Stimulated activated CD8-positive, alpha-beta memory T cell treated with anti-CD3 and anti-CD28 coated beads, Interleukin-15, amount 100 ng/mL, for 48 hours (primary cell): ENCODE measurements at places on chromosomes 5 and 9.

- no peak for DNase-seq
Observed at GRCh38 chr5:118405650-118406061, 582.7 kb downstream of the DTWD2 start.

DNA sequence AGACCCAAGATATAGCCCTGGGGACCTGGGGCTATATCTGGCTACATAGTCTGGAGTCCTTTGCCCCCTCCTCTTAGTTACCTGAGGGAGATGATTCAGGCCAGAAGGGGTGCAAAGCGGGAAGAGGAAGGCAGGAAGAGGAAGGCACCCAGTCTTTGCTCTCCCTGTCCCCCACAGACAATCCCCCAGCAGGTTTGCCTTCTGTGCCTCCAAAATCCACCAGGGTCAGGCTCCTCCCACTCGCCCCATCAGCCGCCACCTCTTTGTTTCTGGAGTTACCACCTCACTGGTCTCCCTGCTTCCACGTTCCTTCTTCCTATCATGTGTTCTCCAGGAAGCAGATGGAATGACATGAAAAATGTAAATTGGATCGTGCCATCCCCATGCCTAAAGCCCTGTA is 31.2 kb upstream of the FABP6 start:
- no peak for DNase-seq

DNA sequence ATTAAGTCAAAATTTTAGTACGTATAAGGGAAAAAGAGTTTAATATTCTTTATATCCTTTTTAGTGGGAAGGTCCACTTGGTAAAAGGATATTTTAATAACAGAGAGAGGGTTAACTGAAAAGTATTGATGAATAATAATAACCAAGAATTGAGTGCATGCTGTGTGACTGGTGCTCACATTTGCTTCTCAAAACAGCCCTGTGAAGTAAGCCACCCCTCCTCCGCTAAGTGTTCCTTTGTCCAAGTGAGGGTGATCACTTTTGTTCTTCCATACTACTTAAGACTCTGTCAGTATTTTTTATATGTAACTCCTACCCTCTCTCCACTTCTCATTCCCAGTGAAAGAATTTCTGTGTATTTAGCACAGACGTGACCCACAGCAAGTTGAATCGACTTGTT is 51.5 kb downstream of the SLC44A1 start:
- DNase-seq: no peak

- peak; percentile 29 for DNase-seq
Observed at GRCh38 chr5:138603249-138603920, 28.2 kb upstream of the HSPA9 start.

DNA sequence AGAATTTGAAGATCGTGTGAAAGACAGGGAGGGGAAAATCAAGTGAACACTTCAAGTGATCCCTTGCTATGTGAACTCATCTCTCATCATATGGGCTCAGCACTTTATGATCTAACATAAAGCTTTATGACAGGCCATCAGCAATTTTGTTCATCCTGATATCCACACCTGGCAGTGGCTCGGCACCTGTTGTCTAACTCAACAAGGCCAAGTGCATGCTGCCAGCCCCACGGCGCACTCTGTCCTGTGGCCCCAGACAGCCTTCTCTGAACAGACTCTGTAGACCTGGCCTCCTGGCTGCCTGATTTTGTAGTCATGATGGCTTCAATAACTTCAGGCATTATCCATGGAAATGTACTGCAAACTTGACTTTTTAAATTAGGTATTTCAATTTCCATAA is 106.3 kb downstream of the MEF2C start:
- DNase-seq: no peak

GRCh38 chr5:64632251-64632650 is 58.1 kb upstream of the SHISAL2B start:
- no peak for DNase-seq

- DNase-seq: no peak
Observed at GRCh38 chr5:37206736-37207135, 42.4 kb downstream of the CPLANE1 start.

DNA sequence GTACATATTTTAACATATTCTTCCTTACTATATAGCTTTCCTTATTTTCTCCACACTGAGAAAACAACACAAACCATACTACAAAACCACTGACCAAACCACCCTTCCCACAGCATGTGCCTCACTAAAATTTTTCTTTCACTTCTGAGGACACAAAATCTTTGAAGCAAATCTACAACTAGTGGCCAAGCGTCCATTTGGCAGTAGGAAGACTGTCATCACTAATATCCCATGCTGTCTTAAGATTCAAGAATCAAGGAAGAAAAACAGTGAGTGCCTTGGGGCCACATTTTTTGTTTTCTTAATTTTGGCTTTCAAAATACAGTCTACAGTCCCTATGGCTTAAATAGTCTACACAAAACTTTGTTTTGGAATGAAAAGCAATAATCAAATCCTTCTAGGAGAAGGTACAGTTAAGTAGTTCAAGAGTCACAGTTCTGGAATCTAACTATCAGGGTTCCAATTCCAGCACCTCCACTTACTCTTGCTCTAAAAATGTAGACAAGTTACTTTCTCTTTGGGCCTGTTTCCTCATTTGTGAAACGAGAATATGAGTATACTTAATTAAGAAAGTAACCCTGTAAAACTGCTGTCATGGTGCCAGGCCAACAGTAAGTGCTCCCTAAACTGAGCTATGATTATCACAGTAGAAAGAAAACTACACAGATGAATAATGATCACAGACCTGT is 227.9 kb downstream of the BNC2 start:
- no peak for DNase-seq

DNA sequence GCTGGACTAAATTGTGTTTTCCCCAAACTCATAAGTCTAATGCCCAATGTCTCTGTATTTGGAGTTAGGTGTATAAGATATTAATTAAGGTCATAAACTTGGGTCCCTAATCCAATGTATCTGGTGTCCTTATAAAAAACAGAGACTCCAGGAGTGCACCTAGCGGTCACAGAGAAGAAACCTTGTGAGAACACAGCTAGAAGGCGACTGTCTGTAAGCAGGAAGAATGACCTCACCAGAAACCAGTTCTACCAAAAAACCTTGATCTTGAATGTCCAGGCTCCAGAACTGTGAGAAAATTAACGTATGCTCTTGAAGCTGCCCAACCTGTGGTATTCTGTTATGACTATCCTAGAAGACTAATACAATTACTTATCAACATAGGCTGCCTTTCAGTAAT is 591.7 kb upstream of the PTPRD start:
- no peak for DNase-seq

- DNase-seq: no peak
Observed at GRCh38 chr9:80836013-80836412, 853.3 kb downstream of the TLE1 start.

DNA sequence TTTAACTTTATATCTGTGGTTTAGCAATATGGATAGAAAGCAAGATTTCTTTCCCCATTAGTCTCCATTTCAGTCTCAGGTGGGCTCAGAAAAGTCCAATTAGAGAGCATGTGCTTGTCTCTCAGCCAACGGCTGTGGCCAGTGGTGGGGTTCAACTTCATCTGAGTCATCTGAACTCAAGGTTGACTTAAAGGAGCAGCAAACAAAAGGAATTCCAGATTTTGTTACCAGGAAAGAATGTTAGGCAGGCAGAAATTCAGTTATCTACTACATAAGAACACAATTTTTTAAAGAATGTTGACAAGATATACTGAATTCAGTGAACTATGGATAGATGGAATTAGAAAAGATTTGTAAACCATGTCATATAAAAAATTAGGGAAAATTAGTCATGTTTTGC is 784.1 kb downstream of the MAT2B start:
- no peak for DNase-seq

DNA sequence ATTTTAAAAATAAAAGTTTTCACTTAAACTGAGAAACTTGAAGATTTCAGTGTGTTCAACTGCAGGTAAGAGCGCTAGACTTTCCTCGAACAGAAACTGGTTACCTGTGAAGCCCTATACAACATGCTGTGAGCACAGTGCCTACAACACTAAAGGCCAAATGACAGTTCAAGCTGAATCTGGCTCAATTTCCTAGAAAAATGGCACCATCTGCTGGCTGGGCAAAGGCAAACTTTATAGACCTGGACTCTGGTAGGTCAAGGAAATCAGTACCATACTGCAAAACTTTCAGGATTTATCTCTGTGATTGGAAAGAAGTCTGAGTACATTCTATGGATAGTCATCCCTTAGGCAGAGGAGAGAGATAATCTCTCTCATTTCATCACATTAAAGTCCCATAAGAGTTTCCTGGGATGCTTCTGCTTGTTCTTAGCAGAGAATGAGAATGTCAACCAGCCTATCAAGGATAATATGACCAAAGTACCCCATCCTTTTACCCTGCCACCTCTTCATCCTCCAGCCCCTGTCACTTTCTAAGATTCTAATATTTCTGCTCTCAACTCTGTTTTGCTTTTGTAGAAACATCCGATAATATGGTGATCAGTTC is 31.8 kb upstream of the FOXB2 start:
- no peak for DNase-seq

DNA sequence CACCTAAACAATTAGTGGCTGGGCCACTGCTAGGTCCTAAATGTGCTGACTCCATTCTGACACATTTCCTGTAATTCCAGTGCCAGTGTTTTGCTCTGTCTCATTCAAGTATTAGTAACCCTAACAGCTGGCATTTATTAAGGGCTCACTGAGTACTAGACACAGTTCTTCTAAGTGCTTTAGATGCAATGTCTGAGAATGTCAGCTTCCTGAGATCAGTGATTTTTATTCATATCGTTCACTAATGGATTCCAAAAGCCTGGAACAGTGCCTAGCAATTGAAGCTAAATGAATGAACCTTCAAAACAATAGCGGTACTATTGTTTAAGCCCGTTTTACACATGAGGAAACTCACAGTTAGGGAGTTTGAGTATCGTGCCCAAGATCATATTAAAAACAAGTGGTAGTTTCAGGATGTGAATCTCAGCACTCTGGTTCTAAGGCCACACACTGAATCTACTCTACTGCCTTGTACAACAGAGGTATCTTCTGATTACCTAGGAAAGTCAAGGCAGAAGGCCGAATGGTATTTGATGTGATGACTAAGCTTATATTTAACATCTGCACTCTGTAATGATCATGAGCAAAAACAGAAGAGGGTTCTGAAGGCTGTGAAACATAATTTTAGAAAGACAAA is 304.0 kb downstream of the PJA2 start:
- DNase-seq: no peak

- no peak for DNase-seq
Observed at GRCh38 chr5:40410964-40411635, 268.6 kb upstream of the PTGER4 start.

GRCh38 chr5:155332618-155333017 is 319.1 kb downstream of the KIF4B start:
- DNase-seq: no peak

GRCh38 chr9:88435336-88435735 is 47.1 kb downstream of the SPIN1 start:
- no peak for DNase-seq

- no peak for DNase-seq
Observed at GRCh38 chr5:124803617-124804323, 57.3 kb upstream of the ZNF608 start.

DNA sequence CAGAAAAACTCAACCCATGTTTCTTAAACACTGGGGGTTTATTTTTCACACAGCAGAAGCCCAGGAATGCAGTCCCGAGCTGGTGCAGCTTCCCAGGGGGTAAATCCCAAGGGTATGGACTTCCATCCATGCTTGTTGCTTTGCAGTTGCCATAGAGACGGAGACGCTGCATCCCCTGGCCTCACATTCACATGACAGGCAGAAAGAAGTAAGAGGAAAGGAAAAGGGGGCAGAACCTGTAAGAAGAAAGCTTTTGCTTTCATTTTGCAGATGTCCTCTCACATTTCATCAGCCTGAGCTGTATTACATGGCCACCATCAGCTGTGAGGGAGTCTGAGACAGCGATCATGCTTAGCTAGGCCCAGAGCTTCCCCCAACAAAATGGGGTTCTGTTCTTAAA is 321.0 kb downstream of the AGTPBP1 start:
- no peak for DNase-seq

- no peak for DNase-seq
Observed at GRCh38 chr9:75108571-75108970, 20.3 kb downstream of the OSTF1 start.

GRCh38 chr9:134258332-134258731 is 67.9 kb upstream of the RXRA start:
- DNase-seq: no peak

- DNase-seq: no peak
Observed at GRCh38 chr5:74240783-74241750, 399.5 kb downstream of the ENC1 start.

GRCh38 chr5:177023303-177023664 is 788 bp downstream of the ZNF346 start:
- DNase-seq: no peak

DNA sequence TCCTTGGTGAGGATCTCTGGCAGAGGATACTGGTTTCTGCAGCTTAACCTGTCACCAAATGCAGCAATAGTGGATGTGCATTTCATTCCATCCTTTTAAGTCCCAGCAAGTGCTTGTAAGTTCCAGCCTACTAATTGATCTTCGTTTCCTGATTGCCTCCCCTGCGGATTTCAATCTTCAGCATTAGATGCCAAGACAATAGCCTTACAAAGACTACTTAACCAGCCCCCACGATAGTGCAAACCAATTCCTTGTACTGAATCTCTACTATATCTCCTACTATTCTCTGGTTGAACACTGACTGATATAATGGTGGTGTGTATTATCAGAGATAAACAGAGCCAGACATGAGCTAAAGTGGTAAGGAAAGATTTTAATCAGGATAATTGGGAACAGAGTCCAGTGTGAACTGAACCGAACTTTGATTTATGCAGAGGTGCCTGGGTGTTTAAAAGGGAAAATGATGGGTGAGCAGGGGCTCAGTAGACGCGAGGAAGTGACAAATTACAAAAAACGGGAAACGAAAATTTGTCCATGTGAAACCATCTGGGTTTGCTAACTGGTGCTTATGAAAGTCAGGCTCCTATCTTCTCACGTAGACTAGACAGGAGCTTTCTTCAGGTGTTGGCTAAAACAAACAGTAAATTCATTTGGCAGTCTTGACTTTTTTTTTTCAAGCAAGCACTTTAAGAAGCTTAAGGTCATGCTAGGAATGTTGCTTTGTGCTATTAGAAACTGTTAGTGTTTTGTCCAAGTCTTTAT is 106.9 kb upstream of the ST8SIA4 start:
- no peak for DNase-seq

GRCh38 chr5:3835811-3836210 is 240.2 kb downstream of the IRX1 start:
- no peak for DNase-seq

DNA sequence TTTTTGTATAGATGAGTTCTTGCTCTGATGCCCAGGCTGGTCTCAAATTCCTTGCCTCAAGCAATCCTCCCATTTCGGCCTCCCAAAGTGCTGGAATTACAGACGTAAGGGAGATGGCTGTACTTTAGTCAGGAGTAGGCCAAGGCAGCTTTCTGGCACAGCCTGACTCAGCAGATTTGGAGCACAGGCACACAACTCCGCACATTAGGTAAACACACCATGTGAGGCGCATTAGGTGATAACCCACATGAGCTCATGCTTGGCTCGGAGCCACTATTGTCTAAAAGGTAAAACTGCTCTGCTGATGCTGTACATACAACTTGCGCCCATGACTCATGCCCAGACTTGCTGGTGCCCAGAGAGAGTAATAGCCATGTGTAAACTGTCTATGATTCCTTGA is 1157.9 kb downstream of the TAF11L14 start:
- DNase-seq: no peak
